ENCODE measurements at places on chromosomes 2 and 18. TPM values are rescaled to one million over a fixed set of nuclear protein-coding genes. Genes with fewer than 3 reads are reported as not detected.

DNA sequence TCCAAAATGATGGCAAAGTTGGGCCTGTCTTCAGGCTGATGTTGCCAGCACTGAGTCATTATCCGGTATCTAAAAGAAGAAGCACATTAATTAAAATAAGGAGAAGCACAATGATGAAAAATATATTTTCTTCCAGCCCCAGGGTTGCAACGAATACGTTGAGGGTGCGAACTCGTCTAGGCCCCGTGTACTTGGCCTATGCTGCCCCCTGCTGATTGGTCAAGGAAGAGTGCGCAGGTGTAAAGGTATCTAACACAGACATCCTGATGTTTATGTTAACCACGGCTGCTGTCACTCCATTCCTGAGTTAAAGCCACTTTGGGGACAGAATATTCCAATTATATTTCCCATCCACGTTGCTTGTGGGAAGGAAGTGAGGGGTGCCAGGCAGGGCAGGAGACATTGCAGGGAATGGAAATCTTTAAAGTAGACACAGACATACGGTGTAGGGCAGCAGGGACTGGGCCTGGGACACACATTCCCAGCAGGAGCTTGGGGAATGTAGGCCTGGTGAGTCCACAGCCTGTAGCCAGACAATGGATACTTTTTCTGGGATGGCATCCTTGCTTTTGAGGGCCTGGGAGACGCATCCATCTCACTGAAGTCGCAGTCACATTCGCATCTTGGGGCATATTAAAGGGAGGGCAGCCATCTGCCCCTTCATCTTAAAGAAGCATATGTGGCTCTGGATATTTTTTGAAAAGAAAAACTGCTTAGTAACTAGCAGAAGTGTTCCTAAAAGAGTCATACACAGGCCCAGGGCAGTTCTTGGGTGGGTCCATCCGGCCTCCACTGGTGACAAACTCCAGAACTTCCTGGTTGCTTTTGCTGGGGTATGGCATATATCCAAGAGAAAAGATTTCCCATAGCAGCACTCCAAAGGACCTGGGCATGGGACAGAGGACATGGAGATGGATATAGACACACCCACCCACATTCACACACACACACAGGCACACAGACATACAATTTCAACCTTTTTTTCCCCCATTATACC, 81.9 kb downstream of the CLIP4 start:
- no peak overlapping the region for H3K4me3 ChIP-seq
- H3K4me1 ChIP-seq, result no peaks in the 10 kb centered on the region
- no peaks in the 10 kb centered on the region for H3K27me3 ChIP-seq

The ASTL gene
- not detected for total RNA-seq

The TANC1 gene
- total RNA-seq, result 3.4 TPM

- no peaks in the 10 kb centered on the region for H3K36me3 ChIP-seq
- H3K4me1 ChIP-seq, result peaks cover 4% of the 10 kb centered on the region
- H3K27ac ChIP-seq, result no peak overlapping the region
- no peaks in the 10 kb centered on the region for H3K27me3 ChIP-seq
- DNase-seq, result no peak
- no peak overlapping the region for H3K4me3 ChIP-seq
Observed at GRCh38 chr18:23832911-23833310, 143.7 kb downstream of the LAMA3 start.

The RANBP2 gene
- total RNA-seq, result 89.6 TPM

- H3K27ac ChIP-seq, result no peak overlapping the region
- H3K27me3 ChIP-seq, result no peaks in the 10 kb centered on the region
- no peak for DNase-seq
- no peaks in the 10 kb centered on the region for H3K4me1 ChIP-seq
Observed at GRCh38 chr2:76450024-76450475, 739.3 kb upstream of the GCFC2 start.

DNA sequence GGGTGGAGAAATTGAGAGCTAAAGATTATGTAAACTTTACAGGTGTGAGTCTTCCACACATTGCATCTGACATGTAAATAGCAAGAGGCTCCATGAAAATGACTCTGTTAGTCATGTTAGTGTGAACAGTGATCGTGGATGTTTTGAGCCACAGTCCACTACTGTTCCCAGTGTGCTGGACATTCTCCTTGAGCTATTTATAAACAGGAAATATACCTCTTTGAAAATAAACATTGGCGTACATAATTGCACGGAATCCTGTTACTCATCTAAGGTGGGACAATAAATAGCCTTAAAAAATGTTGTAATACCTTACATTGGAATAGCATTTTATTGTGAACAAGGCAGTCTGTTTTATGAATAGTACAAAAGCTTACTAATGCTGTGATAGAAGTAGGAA, 37.0 kb downstream of the LIMS1 start:
- H3K4me1 ChIP-seq, result no peaks in the 10 kb centered on the region
- no peak overlapping the region for H3K4me3 ChIP-seq

The NAT8 gene
- total RNA-seq, result not detected

The NLRC4 gene
- not detected for total RNA-seq

- no peaks in the 10 kb centered on the region for H3K27me3 ChIP-seq
- DNase-seq, result no peak
- no peaks in the 10 kb centered on the region for H3K4me1 ChIP-seq
- no peak overlapping the region for H3K4me3 ChIP-seq
- no peak overlapping the region for H3K27ac ChIP-seq
Observed at GRCh38 chr18:70732916-70733315, 444.1 kb downstream of the SOCS6 start.

The DSG1 gene
- not detected for total RNA-seq

DNA sequence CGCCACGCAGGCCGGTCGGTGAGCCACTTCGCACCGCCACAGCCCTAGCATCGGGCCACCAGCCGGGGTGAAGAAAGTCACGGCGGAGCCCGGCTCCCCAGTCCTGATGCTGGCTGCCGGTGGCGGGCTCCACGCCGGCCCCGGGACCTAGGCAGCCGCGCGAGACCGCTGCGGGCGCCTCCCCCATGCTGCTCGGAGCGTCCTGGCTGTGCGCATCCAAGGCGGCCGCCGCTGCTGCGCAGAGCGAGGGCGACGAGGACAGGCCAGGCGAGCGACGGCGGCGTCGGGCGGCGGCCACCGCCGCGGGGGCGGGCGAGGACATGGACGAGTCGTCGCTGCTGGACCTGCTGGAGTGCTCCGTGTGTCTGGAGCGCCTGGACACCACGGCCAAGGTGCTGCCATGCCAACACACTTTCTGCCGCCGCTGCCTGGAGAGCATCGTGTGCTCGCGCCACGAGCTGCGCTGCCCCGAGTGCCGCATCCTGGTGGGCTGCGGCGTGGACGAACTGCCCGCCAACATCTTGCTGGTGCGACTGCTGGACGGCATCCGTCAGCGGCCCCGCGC, 433 bp downstream of the SH3RF3 start:
- H3K36me3 ChIP-seq, result no peaks in the 10 kb centered on the region
- H3K4me1 ChIP-seq, result no peaks in the 10 kb centered on the region
- H3K27ac ChIP-seq, result no peak overlapping the region
- DNase-seq, result peak; percentile 74
- peak overlapping the region; percentile 77 for H3K4me3 ChIP-seq
- H3K27me3 ChIP-seq, result peaks cover 58% of the 10 kb centered on the region

The NDC80 gene
- total RNA-seq, result 61.8 TPM

- DNase-seq, result no peak
- no peak overlapping the region for H3K4me3 ChIP-seq
- no peaks in the 10 kb centered on the region for H3K27me3 ChIP-seq
- H3K4me1 ChIP-seq, result no peaks in the 10 kb centered on the region
- no peak overlapping the region for H3K27ac ChIP-seq
- H3K36me3 ChIP-seq, result peaks cover 57% of the 10 kb centered on the region
Observed at GRCh38 chr2:218679119-218679518, 7.2 kb downstream of the STK36 start.

The MC2R gene
- not detected for total RNA-seq

- peak; percentile 84 for DNase-seq
- H3K27me3 ChIP-seq, result peaks cover 99% of the 10 kb centered on the region
- no peak overlapping the region for H3K4me3 ChIP-seq
- no peak overlapping the region for H3K27ac ChIP-seq
Observed at GRCh38 chr2:172098650-172099471, 3.8 kb downstream of the DLX2 start.

The DYNAP gene
- not detected for total RNA-seq

The TPRKB gene
- 37.5 TPM for total RNA-seq

GRCh38 chr2:46939626-46940359, 24.2 kb upstream of the MCFD2 start:
- no peak overlapping the region for H3K4me3 ChIP-seq
- no peak overlapping the region for H3K27ac ChIP-seq
- no peak for DNase-seq
- peaks cover 11% of the 10 kb centered on the region for H3K4me1 ChIP-seq
- H3K36me3 ChIP-seq, result no peaks in the 10 kb centered on the region

The FECH gene
- total RNA-seq, result 21.5 TPM

- DNase-seq, result no peak
- no peaks in the 10 kb centered on the region for H3K36me3 ChIP-seq
- H3K27me3 ChIP-seq, result no peaks in the 10 kb centered on the region
- no peak overlapping the region for H3K4me3 ChIP-seq
- no peak overlapping the region for H3K27ac ChIP-seq
Observed at GRCh38 chr18:26971409-26971808, 105.9 kb upstream of the AQP4 start.

- H3K27ac ChIP-seq, result no peak overlapping the region
- no peaks in the 10 kb centered on the region for H3K4me1 ChIP-seq
- H3K36me3 ChIP-seq, result no peaks in the 10 kb centered on the region
- DNase-seq, result no peak
Observed at GRCh38 chr18:11259469-11260150, 110.2 kb upstream of the PIEZO2 start.

Measured in endodermal cell (in vitro differentiated cells).